ENCODE measurements at places on chromosomes 12 and 14.

GRCh38 chr14:103908580-103908979, 19.7 kb upstream of the TDRD9 start:
- DNase-seq: no peak

- no peak for DNase-seq
Observed at GRCh38 chr12:10170216-10170615, 1.7 kb downstream of the OLR1 start.

GRCh38 chr14:72700338-72701236, 193.3 kb downstream of the DPF3 start:
- DNase-seq: no peak

- DNase-seq: no peak
Observed at GRCh38 chr12:52226446-52226845, 6.6 kb upstream of the KRT7 start.

DNA sequence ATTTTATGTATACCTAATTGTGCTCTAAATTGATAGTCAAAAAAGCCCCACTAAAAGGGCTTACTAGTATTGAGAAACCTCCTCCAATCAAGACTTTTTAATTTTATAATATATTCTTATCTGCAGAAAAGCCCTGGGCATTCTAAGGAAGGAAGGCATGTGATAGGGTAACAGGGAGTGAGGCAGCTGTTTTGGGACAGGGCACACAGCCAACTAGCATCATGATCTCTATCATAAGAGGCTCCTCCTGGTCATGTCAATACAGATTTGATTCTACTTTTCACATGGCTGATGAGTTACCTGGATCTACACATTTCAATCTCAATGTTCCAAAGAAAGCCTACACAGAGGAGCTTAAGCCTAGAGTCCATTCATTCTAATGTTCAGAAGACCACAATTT, 9.1 kb downstream of the ADAM20 start:
- no peak for DNase-seq

DNA sequence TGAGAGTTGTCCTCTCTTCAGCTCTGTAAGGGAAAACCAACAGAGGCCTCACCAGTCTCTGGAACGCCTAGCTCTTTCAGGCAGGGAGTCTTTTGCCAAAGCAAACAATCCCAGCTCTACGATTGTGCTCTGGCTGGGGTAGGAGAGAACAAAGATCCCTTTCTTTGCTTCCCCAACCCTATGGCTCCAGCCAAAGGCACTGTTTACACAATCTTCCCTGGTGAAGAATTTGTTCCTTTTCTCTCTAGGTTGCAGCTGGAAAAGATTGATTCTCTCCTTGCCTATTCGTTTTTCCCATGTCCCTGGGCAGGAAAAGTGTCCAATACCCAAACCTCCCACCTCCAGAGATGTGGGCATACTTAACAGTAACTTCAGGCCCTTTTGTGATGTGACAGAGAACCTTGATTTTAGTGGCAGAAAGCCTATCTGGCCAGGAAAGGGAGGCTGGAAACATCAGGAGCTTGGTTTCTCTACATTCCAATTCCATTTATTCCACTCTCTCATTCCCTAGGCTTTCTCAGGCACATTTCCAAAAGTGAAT, 16.8 kb downstream of the ATP5MC2 start:
- peak; percentile 21 for DNase-seq

DNA sequence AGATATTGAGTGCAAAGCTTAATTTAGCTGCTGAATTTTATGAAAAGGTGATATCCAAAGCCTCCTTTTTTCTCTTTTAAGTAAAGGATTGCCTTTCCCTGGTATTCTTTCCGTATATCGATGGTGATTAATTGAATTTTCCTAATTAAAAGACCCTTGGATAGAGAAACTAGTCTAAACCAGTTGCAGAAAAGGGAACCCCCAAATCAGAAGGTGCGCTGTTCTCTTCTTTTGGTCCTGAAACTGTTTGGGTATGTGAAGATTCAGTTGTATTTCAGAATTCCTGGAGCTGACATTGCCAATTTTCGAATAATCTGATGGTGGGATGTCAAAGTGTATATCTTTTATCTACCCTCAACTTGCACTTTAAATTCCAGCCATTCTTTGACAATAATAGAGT, 1.9 kb downstream of the GPHN start:
- DNase-seq: no peak

DNA sequence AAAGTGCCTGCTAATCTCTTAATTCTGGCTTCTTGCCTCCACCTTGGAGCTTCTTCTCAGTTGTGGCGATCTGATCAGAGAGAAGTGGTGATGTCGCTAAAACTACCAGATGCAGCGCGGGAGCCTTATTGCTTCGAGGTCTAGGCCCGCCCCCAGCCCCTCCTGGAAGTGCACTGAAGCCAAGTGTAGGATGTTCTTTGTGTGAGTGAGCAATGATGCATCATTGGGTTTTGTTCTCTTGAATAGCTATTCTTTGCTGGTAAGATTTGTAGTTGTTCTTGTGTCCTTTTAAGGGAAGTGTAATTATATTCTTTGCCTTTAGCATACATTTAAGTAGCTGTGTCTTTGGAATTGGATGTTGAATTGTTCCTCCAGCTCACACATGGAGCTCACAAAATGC, 35.8 kb downstream of the MTHFD1 start:
- DNase-seq: no peak

DNA sequence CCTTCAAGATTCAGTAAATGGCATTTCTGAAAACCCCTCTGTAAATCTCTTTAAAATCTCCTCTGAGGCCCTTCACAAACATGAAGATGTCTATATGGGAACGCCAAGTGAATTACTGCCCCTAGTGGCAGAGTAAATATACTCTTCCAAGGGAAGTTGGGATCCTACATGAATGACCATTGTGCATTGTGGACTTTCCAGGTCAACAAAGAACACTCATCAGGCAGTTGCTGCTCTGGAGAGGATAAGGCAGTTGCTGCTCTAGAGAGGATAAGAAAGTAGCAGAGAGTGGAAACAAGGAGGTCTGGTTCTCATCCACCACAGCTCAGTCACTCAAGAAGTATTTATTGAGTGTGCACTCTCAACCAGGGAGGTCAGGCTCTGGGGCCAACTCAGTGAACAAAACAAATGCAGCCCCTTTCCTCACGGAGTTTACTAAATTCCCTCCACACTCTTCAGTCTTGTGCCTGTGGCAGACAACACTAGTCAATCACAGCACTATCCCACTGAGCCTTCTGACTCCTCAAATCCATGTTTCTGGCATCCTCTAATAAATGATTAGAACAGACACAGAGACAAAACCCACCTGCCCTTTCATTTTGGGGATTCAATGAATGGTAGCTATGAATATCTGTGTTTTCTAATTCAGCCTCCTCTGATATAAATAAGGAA, 52.9 kb downstream of the SVOP start:
- DNase-seq: no peak

GRCh38 chr12:67474934-67475620, 173.5 kb upstream of the DYRK2 start:
- DNase-seq: no peak

DNA sequence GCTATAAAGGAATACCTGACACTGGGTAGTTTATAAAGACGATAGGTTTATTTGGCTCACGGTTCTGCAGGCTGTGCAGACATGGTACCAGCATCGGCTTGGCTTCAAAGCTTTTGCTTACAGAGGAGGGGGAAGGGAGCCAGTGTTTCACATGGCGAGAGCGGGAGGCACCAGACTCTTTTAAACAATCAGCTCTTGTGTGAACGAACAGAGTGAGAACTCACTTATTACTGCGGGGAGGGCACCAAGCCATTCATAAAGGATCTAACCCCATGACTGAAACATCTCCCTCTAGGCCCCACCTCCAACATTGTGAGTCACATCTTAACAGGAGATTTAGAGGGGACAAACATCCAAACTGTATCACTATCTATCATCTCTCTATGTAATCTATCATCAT, 227.4 kb downstream of the TMEM132D start:
- no peak for DNase-seq

GRCh38 chr14:37707716-37708115, 112.3 kb downstream of the TTC6 start:
- no peak for DNase-seq

DNA sequence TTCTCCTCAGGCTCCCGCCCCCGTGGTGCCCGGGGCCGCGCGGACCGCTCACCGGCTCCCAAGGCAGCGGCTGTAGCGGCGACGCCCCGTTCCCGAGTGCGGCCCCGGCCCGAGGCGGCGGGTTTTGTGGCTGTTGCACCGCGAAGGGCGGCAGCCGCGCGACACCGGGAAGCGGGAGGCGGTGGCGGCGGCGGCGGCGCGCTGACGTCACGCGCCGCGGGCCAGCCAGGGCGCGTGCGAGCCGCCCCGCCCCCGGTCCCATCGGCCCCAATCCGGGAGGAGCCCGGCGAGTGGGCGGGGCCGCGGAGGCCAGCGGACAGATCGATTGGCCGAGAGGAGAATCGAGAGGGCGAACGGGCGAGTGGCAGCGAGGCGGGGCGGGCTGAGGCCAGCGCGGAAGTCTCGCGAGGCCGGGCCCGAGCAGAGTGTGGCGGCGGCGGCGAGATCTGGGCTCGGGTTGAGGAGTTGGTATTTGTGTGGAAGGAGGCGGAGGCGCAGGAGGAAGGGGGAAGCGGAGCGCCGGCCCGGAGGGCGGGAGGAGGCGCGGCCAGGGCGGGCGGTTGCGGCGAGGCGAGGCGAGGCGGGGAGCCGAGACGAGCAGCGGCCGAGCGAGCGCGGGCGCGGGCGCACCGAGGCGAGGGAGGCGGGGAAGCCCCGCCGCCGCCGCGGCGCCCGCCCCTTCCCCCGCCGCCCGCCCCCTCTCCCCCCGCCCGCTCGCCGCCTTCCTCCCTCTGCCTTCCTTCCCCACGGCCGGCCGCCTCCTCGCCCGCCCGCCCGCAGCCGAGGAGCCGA, at the start of gene YY1:
Gene YY1 (plus strand): TSS at position 726 of the 792 bp plus-strand sequence. CDS start 101 bp downstream, outside the sequence.
- peak; percentile 76 for DNase-seq

DNA sequence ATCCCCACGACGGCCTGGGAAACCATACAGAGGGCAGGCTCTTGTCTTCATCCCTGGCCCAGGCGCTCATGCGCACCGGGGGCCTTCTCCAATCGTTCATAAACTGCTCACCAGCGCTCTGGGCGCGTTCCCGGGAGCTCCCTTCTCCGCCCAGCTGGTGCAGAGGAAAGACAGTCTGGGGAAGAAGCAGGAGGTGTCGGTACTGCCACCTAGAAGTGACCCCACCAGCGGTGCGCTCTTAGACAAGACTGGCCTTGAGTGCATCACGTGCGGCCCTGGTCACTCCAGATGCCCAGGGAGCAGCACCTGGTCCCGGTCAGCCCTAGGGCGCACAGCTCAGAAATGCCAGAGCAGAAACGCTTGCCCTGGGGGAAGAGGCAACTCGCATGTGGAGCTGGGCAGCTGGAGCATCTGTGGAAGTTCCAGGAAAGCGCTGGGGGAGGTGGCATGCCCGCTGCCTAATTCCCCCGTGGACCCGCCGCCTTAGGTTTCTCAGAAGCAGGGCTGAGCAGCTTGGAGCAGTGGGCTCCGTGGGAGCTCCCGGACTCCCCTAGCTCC, 2.5 kb downstream of the GSC start:
- no peak for DNase-seq

- DNase-seq: no peak
Observed at GRCh38 chr14:42508209-42508946, 901.7 kb downstream of the LRFN5 start.

DNA sequence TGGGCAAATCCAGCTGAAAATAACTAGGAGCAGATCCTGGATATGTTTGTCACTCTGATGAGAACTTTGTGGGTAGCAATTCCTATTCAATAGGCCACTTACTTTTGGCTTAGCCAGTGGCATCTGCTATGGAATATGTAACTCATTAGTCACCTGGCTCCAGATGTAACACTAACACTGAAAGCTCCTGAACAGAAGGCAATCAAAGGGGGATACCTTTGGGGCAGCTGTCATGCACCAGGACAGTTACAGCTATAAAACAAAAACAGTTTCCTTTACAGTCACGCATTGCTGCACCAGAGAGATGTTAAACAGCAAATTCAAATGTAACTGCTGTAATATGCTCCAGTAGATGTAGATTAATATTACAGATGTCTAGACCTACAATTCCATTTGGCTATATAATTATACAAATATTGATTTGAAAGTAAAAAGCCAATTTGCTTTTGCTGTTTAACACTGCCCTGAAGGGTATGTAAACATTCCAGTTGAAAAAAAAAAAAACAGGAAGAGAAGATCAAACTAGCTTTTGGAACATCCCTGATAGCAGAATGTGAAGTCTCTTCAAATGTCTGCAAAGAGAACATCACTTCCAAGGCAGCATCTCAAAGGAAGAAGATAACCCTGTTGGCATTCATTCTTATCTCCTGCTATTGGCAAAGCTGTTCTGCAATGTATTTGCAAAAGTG, 18.4 kb downstream of the RACGAP1 start:
- DNase-seq: no peak

DNA sequence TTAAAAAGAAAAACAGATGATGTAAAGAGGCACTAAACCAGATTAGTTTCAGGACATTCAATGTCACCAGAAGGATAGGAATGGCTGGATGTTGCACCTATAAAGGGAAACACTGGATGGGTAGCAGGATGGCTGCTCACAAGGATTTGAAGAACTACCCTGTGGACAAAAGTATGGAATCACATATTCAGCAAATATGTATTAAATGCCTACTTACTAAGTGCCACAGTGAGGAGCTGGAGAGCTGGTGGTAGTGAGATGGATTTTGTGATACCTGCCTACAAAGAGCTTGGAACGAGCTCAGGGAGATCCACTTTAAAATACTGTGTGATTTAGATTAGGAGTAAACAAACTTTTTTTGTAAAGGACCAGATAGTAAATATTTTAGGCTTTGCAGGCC, 316.2 kb downstream of the PAWR start:
- DNase-seq: no peak

DNA sequence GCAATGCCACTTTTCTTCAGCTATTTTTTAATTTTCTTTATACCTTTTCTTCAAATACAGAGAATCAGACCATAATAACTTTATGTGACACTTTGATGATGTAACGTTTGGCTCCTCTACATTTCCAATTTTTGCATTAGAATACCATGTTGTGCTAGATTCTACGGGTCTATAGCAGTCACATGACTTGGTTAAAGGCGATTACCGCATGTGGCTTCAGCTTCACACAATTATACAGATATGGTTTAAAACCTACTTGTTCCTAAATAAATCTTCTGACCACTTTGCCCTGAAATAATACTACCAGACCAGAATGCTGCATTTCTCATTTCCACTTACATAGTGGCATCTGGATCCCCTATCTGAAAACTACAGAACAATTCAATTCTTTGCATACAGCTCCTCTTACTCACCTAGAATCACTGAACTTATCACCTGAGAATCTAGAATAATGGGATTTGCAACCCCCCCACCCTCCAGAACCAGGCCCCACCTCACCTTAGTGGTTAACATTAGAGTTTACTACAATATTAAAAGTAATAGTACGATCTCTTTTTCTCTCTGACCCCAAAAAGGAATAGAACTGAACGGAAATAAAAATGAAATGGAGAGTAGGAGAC, 1.3 kb downstream of the MAX start:
- DNase-seq: no peak

GRCh38 chr14:87908550-87908949, 84.4 kb downstream of the GALC start:
- no peak for DNase-seq
